8988T (cell line): ENCODE measurements at places on chromosomes 4 and X.

GRCh38 chrX:68409194-68409593, 24.1 kb downstream of the OPHN1 start:
- no peak for DNase-seq

- DNase-seq, result no peak
Measured at GRCh38 chrX:1502241-1502640, 34.7 kb downstream of the P2RY8 start.

- DNase-seq, result no peak
Measured at GRCh38 chr4:2337896-2338295, 76.0 kb upstream of the MXD4 start.

DNA sequence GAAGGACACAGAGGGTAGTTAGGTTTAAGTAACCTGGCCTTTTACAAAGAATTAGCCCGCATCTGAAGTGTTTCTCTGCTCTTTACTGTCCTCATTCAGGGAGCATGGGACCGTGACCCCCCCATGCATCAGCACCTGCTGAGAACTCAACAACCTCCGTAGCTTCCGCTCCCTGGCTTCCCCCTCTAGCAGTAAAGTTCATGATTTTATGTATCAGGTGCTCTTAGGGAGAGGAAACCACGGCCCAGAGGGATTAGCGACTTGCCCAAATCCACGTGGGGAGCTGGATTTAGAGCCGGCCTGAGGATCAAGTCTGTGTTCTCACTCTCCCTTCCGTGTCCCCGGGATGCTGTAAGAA, 284.6 kb upstream of the GATB start:
- no peak for DNase-seq

DNA sequence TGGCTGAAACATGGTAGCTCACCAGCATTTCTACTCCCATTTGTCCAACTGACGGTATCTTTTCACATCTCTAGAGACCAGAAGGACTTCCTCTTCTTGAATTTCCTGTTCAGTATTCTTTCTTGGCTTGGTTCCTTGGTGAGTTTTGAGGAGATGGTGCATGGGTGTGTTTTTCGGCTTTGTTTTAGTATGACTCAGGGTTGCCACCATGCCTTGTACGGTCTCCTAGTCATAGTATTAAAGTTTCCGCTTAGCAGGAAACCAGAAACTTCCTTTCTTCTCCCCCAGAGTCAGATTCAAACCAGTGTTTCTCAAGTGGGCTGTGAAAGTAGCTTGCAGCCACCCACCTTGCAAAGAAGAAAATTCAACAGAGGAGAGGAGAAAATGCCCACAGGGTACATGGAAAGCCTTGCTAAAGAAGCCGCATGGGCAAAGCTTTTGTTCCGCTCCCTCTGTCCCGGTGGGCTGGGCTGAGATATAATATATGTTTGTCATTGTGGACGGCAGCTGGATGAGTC, 5.7 kb downstream of the CD99 start:
- DNase-seq, result peak; percentile 46

- no peak for DNase-seq
Measured at GRCh38 chr4:76457885-76458284, 22.9 kb downstream of the SHROOM3 start.

GRCh38 chr4:139942241-139942640, 211.7 kb downstream of the MAML3 start:
- DNase-seq, result no peak

GRCh38 chr4:86380181-86380724, 20.4 kb upstream of the MAPK10 start:
- no peak for DNase-seq

DNA sequence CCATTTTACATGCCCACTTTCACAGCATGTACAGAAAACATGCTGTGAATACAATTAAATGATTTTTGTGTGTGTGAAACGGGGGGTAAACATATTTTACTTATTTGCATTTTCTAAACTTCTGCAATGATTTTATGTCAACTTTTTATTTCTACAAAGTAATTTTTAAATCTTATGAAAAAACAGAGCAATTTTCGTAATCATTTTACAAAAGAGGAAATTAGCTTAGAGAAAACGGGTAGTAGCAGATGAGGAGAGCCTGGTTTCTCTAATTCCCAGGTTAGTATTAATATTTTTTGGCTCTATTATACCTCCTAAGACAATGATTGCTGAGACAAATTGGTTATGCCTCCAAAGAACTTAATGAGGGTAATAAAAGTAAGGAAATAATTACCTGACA, 3.2 kb downstream of the TKTL2 start:
- DNase-seq, result no peak

DNA sequence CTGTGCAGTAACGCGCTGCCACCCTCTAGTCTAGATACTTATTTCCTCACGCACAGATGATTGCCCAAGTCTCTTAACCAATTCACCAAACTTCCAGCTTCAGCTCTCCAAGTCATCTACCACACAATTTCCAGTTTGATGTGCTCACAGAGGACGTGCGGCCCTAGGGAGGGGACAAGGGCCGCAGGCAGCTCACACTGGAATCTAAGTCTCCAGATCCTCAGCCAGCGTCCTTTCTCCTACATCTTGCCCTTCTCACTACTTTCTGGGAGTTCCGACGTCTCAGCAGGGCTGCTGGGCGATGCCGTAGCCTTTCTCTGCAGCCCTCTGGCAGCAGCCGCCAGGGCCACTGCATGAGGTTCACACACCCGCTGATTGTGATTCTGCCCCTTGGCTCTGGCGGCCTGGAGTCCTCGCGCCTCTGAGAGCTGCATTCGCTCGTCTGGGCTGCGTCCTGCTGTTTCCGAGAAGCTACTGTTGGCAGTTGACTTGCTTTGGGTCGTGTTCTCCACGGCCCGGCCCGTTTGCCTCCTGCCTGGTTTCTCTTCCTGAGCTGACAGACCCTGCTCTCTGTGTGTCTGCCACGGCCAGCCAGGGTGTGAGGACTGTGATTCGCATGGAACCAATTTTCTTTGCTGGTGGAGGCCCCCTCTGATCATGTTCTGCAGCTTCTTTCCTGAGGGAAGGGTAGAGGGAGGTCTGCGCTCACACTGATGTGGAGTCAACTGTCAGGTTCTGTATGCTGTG, 14.1 kb upstream of the TMEM131L start:
- DNase-seq, result no peak

- DNase-seq, result no peak
Measured at GRCh38 chr4:139675651-139676050, 10.0 kb downstream of the MGST2 start.

- no peak for DNase-seq
Measured at GRCh38 chr4:168019019-168019651, 73.2 kb upstream of the ANXA10 start.

DNA sequence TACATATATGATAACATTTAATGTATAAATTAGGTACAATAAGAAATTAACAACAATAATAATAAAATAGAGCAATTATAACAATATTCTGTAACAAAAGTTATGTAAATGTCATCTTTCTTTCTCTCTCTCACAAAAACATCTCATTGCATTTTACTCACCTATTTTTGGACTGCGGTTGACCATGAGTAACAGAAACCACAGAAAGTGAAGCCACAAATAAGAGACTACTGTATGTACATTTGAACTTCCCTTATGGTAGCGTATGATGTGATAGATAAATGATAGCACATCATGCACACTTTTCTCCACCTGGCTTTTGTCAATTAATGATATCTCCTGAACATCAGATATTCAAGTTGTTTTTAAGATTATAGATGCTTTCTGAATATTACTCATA, 80.5 kb downstream of the HNRNPD start:
- no peak for DNase-seq

- DNase-seq, result no peak
Measured at GRCh38 chr4:145019346-145019745, 78.7 kb downstream of the ANAPC10 start.

- DNase-seq, result no peak
Measured at GRCh38 chr4:181161669-181162068, 1081.5 kb upstream of the TENM3 start.

GRCh38 chrX:120514236-120514635, 45.1 kb upstream of the LAMP2 start:
- no peak for DNase-seq

GRCh38 chr4:159042097-159042605, 60.7 kb upstream of the RAPGEF2 start:
- DNase-seq, result no peak

- no peak for DNase-seq
Measured at GRCh38 chr4:5553801-5554200, 154.6 kb downstream of the EVC2 start.

DNA sequence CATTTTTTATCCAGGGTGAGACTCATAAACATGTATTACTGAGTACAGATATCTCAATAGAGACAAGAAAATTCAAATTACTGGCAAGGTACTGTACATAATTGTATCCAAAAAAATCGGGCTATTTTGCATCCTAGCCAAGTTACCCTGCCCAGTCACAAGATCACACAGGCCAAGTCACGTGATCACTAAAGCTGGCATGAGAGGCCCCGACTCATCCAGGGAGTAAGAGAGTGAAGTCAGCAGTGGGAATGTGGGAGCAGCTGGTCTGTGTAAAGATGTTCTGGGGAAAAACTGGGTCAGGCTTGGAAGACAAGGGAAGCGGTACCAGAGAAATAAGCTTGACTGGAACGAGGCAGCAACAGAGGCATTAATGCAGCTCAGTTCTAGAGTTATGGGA, 119.3 kb upstream of the STS start:
- DNase-seq, result no peak

DNA sequence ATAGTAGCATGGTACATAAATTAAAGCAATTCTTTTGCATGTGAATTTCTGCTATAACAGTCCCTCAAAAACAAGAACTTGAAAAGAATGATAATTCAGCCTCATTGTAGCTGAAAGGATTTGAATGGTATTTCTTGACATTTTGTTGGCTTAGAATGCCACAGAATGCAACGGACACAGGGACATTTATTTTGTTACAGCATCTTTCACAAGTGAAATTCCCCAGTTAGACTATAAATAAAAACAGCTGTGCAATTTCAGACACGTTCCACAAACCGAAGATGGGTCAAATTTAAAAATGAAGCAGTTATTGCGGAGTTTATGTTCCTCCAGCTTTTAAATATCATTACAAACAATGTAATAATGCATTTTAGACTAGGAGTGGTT, 82.8 kb upstream of the AMELX start:
- no peak for DNase-seq

- DNase-seq, result no peak
Measured at GRCh38 chr4:26342328-26343037, 21.7 kb downstream of the RBPJ start.

- no peak for DNase-seq
Measured at GRCh38 chrX:11564546-11564945, 101.2 kb downstream of the ARHGAP6 start.

DNA sequence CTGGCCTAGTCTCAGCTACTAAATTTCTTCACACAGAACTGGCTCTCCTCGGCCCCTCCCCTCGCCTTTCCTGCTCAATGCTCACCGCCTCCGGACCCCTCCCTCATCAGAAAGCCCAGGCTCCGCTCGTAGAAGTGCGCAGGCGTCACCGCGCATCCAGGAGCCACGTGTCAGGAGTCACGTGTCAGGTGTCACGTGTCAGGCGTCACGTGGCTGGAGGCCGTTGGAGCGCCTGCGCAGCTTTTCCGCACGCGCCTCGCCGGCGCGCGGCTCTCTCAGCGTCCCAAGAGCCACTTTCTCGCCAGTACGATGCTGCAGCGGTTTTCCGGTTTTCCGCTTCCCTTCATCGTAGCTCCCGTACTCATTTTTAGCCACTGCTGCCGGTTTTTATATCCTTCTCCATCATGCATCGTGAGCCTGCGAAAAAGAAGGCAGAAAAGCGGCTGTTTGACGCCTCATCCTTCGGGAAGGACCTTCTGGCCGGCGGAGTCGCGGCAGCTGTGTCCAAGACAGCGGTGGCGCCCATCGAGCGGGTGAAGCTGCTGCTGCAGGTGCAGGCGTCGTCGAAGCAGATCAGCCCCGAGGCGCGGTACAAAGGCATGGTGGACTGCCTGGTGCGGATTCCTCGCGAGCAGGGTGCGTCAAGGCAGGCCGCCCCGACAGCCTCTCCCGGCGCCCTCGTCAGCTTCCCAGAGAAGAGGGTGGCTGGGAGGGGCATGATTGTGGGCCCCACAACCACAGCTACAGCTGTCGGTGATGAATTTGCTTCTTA, at the start of gene SLC25A31:
SLC25A31 (plus strand) TSS at position 259 of the 772 bp plus-strand sequence; CDS start at position 405, 146 bp downstream.
- DNase-seq, result no peak

DNA sequence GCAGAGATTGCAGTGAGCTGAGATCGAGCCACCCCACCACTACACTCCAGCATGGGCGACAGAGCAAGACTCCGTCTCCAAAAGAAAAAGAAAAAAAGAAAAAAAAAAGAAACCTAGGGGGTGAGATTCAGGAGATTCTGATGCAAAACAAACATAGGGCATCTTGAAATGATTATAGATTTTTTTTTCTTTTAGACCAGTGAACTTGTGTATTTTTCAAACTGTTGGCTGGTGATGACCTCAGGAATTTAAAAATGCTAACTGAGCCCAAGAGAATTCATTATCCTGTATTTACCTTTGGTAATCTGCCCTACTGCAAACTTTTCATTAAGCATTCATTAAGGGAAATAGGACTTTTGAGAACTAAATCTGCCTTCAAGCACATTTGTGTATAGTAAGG, 20.6 kb downstream of the ATP10D start:
- DNase-seq, result no peak

DNA sequence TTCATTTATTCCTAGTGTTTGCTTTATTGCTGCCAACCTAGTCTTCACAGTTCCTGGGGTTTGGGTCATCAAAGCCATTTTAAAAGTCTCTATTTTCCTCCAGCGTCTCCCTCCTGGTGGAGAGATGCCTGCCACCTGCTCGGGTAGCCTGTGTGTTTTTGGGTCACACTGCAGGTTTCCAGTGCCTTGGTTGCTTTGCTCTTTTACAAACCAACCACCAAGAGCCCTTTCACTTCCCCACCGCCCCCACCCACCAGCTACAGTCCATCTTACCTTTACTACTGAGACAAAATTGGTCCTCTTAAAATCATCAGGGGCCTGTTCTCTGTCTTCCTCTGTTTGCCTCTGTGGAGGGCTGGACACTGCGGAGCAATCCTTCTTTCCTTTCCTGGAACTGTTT, 280.5 kb upstream of the GATB start:
- DNase-seq, result no peak

- DNase-seq, result no peak
Measured at GRCh38 chrX:88991583-88992132, 244.6 kb downstream of the CPXCR1 start.
